WTC11 (cell line): ENCODE measurements at places on chromosomes 5 and 9. TPM values are rescaled to one million over a fixed set of nuclear protein-coding genes. Genes with fewer than 3 reads are reported as not detected.

ZNF454 gene
- total RNA-seq: 4.3 to 5.1 TPM (median 4.9 TPM) in 3 replicates

DNA sequence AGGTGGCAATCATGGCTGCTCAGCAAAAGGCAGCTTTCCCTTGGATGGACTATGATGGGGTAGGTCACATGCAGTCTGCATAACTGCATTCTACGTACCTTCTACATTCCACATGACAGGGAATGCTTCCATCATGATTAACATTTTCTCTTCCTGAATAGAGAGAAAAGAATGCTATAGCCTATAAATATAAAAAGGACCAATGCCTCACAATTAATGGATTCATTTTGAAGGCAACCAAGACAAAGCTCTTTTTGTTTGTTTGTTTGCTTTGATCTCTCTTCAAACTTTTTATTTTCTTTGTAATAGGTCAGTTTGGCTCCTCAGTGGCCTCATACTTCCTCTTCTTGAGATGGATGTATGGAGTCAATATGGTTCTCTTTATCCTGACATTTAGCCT lies 201.3 kb downstream of the ALDH1A1 start:
- no peak overlapping the region for H3K27ac ChIP-seq
- H3K36me3 ChIP-seq: no peaks in the 10 kb centered on the region
- DNase-seq: no peak
- no peaks in the 10 kb centered on the region for H3K27me3 ChIP-seq

- no peaks in the 10 kb centered on the region for H3K36me3 ChIP-seq
- DNase-seq: no peak
- H3K4me1 ChIP-seq: peaks cover 9% of the 10 kb centered on the region
- no peak overlapping the region for H3K27ac ChIP-seq
Observed at GRCh38 chr5:6108981-6109825, 269.1 kb downstream of the MED10 start.

- no peaks in the 10 kb centered on the region for H3K27me3 ChIP-seq
- no peak overlapping the region for H3K4me3 ChIP-seq
- peak; percentile 5 for DNase-seq
- peak overlapping the region; percentile 11; the same call in 1 of the 2 replicates for H3K27ac ChIP-seq
- peaks cover 41% of the 10 kb centered on the region for H3K36me3 ChIP-seq
Observed at GRCh38 chr9:124350494-124351263, 64.6 kb downstream of the PSMB7 start.

CDH12 gene
- total RNA-seq: not detected in 3 replicates

GRCh38 chr5:142015781-142016533 lies 3.1 kb upstream of the GNPDA1 start:
- H3K4me3 ChIP-seq: no peak overlapping the region
- peaks cover 6% of the 10 kb centered on the region for H3K36me3 ChIP-seq
- no peak for DNase-seq
- H3K27ac ChIP-seq: no peak overlapping the region

GRCh38 chr9:136409557-136410455 lies 608 bp downstream of the ENTR1 start:
- peak overlapping the region; percentile 90 for H3K27ac ChIP-seq
- peaks cover 73% of the 10 kb centered on the region for H3K36me3 ChIP-seq
- H3K4me1 ChIP-seq: peaks cover 27% of the 10 kb centered on the region
- H3K4me3 ChIP-seq: peak overlapping the region; percentile 88

CFAP157 gene
- total RNA-seq: 0.07 to 0.22 TPM in 2 of 3 replicates, not detected in the other

- peaks cover 33% of the 10 kb centered on the region for H3K4me1 ChIP-seq
- peaks cover 14% of the 10 kb centered on the region for H3K36me3 ChIP-seq
- H3K4me3 ChIP-seq: no peak overlapping the region
Observed at GRCh38 chr9:136564379-136564988, 18.6 kb upstream of the NOTCH1 start.

- no peaks in the 10 kb centered on the region for H3K27me3 ChIP-seq
- no peak overlapping the region for H3K4me3 ChIP-seq
- no peak overlapping the region for H3K27ac ChIP-seq
- no peak for DNase-seq
- H3K36me3 ChIP-seq: no peaks in the 10 kb centered on the region
Observed at GRCh38 chr5:145101246-145101645, 733.9 kb downstream of the PRELID2 start.

DNA sequence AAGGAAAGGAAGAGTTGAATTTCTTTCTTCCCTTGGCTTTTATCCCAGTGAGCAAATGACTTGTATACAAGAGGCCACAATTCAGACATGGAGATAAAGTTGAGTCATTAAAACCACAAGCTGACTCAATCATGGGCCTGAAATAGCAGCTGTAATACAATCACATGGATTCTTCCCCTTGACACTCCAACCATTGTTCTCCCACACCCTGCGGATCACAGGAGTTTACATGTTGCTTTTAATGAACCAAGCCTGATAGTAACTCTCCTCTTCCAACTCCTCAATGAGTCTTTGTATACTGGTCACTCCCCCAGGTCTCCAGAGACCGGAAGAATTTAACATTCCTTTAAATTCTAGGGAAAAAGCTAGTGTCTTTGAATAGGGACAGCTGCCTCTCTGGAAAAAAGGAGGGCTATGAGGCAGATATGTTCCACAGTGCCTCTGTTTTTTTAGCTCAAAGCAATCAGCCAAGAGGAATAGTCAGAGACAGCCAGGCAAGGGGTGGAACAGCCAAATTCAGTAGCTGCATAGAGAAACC lies 32.4 kb downstream of the PCDHGC5 start:
- peaks cover 53% of the 10 kb centered on the region for H3K36me3 ChIP-seq
- H3K27ac ChIP-seq: no peak overlapping the region
- H3K27me3 ChIP-seq: no peaks in the 10 kb centered on the region

DNA sequence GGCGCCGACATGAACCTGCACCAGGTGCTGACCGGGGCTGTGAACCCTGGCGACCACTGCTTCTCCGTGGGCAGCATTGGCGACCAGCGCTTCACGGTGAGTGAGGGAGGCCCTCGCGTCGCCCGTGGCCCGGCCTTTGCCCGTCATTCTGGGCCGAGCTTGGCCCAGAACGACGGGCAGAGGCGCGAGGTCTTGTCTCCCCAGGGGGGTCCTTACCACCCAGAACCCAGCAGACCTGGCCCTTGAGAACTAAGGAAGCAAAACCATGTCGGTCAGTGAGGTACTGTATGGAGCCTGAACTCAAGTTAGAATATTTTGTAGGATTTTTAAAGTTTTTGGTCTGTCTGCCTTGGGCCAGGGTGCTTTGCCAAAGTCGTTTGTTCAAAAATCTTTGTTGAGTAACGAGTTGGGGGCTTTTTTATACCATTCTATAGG lies 691 bp downstream of the DMXL1 start:
- H3K27me3 ChIP-seq: no peaks in the 10 kb centered on the region
- peak overlapping the region; percentile 98 for H3K27ac ChIP-seq
- peaks cover 33% of the 10 kb centered on the region for H3K4me1 ChIP-seq
- peak overlapping the region; percentile 92 for H3K4me3 ChIP-seq

ENTPD8 gene
- 2.0 to 2.5 TPM (median 2.3 TPM) in 3 replicates for total RNA-seq

DNM1 gene
- total RNA-seq: 79.0 to 105 TPM (median 92.4 TPM) in 3 replicates

GRCh38 chr5:50553560-50553984 lies 112.5 kb upstream of the EMB start:
- no peak for DNase-seq
- no peak overlapping the region for H3K4me3 ChIP-seq
- no peak overlapping the region for H3K27ac ChIP-seq

PCDHA3 gene
- total RNA-seq: 3.3 to 3.4 TPM (median 3.3 TPM) in 3 replicates

GRCh38 chr9:36976371-36977030 lies 57.6 kb downstream of the PAX5 start:
- H3K4me3 ChIP-seq: no peak overlapping the region
- H3K27me3 ChIP-seq: peaks cover 6% of the 10 kb centered on the region
- H3K36me3 ChIP-seq: no peaks in the 10 kb centered on the region
- H3K4me1 ChIP-seq: peaks cover 18% of the 10 kb centered on the region

- H3K36me3 ChIP-seq: no peaks in the 10 kb centered on the region
- no peaks in the 10 kb centered on the region; the same call in 1 of the 2 replicates for H3K27me3 ChIP-seq
- peak overlapping the region; percentile 96 for H3K27ac ChIP-seq
- H3K4me3 ChIP-seq: peak overlapping the region; percentile 94
- H3K4me1 ChIP-seq: peaks cover 74% of the 10 kb centered on the region
- DNase-seq: no peak
Observed at GRCh38 chr9:16727452-16728136, 142.9 kb downstream of the BNC2 start.

GRCh38 chr5:124956471-124957029 lies 210.1 kb upstream of the ZNF608 start:
- no peak overlapping the region for H3K4me3 ChIP-seq
- no peaks in the 10 kb centered on the region for H3K36me3 ChIP-seq
- no peak overlapping the region for H3K27ac ChIP-seq
- H3K27me3 ChIP-seq: no peaks in the 10 kb centered on the region

GRCh38 chr5:112706446-112707016 lies 31.2 kb upstream of the APC start:
- H3K36me3 ChIP-seq: no peaks in the 10 kb centered on the region
- no peak for DNase-seq
- H3K4me1 ChIP-seq: peaks cover 35% of the 10 kb centered on the region
- H3K27me3 ChIP-seq: no peaks in the 10 kb centered on the region
- no peak overlapping the region for H3K27ac ChIP-seq

GRCh38 chr9:17789316-17789715 lies 210.4 kb downstream of the SH3GL2 start:
- no peaks in the 10 kb centered on the region for H3K27me3 ChIP-seq
- no peaks in the 10 kb centered on the region for H3K4me1 ChIP-seq
- DNase-seq: no peak
- H3K36me3 ChIP-seq: no peaks in the 10 kb centered on the region
- no peak overlapping the region for H3K27ac ChIP-seq

GRCh38 chr5:57316798-57317327 lies 143.0 kb downstream of the GPBP1 start:
- no peaks in the 10 kb centered on the region for H3K27me3 ChIP-seq
- DNase-seq: no peak
- no peak overlapping the region for H3K4me3 ChIP-seq

DNA sequence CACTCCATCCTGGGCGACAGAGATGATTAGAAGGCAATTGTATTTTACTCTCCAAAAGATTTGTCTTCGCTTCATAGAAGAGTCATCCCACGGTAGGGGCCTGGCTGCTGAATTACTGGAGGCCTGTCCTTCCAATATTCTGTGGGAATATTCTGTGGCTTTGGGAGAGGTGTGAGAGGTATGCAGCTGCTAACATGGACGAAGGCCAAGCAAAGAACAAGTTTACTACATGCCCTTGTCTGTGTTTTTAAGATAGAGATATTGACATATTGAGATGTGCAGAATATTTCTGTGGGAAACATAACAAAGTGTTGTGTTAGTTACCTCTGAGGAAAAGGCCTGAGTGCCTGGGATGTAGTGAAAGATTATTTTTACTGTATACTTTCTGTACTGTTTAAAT lies 71.8 kb upstream of the SMIM15 start:
- H3K27ac ChIP-seq: no peak overlapping the region
- no peak for DNase-seq
- no peaks in the 10 kb centered on the region for H3K27me3 ChIP-seq
- H3K4me1 ChIP-seq: no peaks in the 10 kb centered on the region
- H3K36me3 ChIP-seq: peaks cover 17% of the 10 kb centered on the region
- no peak overlapping the region for H3K4me3 ChIP-seq

- DNase-seq: no peak
- no peak overlapping the region for H3K4me3 ChIP-seq
- H3K4me1 ChIP-seq: peaks cover 31% of the 10 kb centered on the region
- H3K36me3 ChIP-seq: no peaks in the 10 kb centered on the region
- H3K27ac ChIP-seq: no peak overlapping the region
Observed at GRCh38 chr5:44233691-44234090, 155.5 kb downstream of the FGF10 start.

- H3K4me3 ChIP-seq: peak overlapping the region; percentile 76
- no peaks in the 10 kb centered on the region for H3K36me3 ChIP-seq
- peaks cover 66% of the 10 kb centered on the region for H3K4me1 ChIP-seq
- H3K27me3 ChIP-seq: peaks cover 98% of the 10 kb centered on the region
- no peak for DNase-seq
Observed at GRCh38 chr5:88675168-88675707, 207.7 kb downstream of the MEF2C start.

DNA sequence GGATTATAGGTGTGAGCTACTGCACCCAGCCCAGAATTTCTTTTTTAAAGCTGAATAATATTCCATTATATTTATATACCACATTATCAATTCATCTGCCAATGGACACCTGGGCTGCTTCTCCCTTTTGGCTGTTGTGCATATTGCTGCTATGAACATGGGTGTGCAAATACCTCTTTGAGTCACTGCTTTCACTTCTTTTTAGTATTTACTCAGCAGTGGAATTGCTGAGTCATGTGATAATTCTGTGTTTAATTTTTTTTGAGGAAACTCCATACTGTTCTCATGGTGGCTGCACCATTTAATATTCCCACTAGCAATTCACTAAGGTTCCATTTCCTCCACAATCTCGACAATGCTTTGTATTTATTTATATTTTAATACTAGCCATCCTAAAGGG lies 36.1 kb upstream of the KIF4B start:
- no peaks in the 10 kb centered on the region for H3K4me1 ChIP-seq
- H3K4me3 ChIP-seq: no peak overlapping the region
- no peaks in the 10 kb centered on the region for H3K27me3 ChIP-seq
- peaks cover 18% of the 10 kb centered on the region for H3K36me3 ChIP-seq
- no peak for DNase-seq

CPLANE1 gene
- total RNA-seq: 4.8 to 6.5 TPM (median 5.7 TPM) in 3 replicates

DNA sequence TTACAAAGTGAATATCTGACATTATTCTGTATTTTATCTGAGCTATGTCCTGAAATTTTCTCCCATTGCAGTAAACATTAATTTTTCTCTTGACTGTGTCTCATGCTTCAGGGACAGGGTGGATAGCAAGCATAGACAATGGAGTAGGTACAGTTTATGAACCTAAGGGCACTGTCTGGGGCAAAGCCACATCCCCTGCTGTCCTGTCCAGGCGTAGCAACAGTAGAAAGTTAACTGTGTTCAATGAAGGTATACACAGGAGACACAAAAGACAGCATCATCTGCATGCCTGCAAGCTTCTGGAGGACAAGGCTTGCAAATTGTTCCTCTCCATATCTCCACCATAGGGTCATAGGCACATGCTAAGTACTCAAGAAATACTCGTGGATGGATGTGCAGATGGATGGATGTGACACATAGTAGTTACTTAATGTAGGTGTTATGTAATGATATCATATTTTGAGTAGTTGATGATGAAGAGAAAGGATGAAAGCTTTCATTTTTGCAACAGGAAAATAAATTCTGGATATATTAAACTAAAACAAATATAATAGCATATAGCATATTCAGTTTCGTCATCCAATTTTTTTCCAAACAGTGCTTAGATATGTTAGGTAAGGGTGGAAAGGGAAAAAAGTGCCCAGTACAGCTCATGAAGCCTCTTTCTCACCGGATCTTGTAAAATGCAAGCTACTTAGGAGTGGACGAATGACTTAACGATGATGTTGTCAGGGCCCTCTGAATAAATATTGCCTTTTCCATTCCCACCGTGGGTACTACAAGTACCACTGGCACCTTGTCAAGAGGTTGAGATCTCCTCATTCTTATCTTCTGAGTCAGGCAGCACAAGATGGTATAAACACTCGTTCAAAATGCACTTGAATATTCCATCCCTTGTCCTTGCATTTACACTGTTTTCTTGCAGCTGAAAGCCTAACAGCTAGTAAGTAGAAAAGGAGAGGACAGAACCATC lies 19.9 kb upstream of the ZSWIM6 start:
- H3K4me3 ChIP-seq: no peak overlapping the region
- H3K27ac ChIP-seq: no peak overlapping the region
- no peaks in the 10 kb centered on the region for H3K36me3 ChIP-seq
- H3K4me1 ChIP-seq: peaks cover 3% of the 10 kb centered on the region; the same call in 1 of the 2 replicates

GRCh38 chr9:111945216-111945615 lies 48.6 kb downstream of the UGCG start:
- no peak overlapping the region for H3K4me3 ChIP-seq
- no peaks in the 10 kb centered on the region for H3K36me3 ChIP-seq
- no peak overlapping the region for H3K27ac ChIP-seq
- no peaks in the 10 kb centered on the region for H3K4me1 ChIP-seq
- no peaks in the 10 kb centered on the region for H3K27me3 ChIP-seq

AP3S1 gene
- 60.8 to 78.5 TPM (median 71.2 TPM) in 3 replicates for total RNA-seq

- no peak for DNase-seq
- H3K27me3 ChIP-seq: no peaks in the 10 kb centered on the region
- no peak overlapping the region for H3K27ac ChIP-seq
- peaks cover 2% of the 10 kb centered on the region; the same call in 1 of the 2 replicates for H3K36me3 ChIP-seq
- H3K4me1 ChIP-seq: peaks cover 8% of the 10 kb centered on the region
Observed at GRCh38 chr5:101346447-101346846, 443.4 kb upstream of the ST8SIA4 start.
